ENCODE measurements at places on chromosomes 4 and X.

DNA sequence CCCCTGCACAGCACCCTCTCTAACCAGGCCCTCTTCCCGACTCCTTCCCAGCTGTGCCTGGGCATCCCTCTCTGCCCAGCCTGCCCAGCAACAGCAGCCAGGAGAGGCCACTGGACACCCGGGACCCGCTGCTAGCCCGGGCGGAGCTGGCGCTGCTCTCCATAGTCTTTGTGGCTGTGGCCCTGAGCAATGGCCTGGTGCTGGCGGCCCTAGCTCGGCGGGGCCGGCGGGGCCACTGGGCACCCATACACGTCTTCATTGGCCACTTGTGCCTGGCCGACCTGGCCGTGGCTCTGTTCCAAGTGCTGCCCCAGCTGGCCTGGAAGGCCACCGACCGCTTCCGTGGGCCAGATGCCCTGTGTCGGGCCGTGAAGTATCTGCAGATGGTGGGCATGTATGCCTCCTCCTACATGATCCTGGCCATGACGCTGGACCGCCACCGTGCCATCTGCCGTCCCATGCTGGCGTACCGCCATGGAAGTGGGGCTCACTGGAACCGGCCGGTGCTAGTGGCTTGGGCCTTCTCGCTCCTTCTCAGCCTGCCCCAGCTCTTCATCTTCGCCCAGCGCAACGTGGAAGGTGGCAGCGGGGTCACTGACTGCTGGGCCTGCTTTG, 1.1 kb downstream of the AVPR2 start:
- no peak for DNase-seq

GRCh38 chr4:181147416-181147951, 1095.7 kb upstream of the TENM3 start:
- DNase-seq = no peak

- DNase-seq = no peak
Observed at GRCh38 chr4:150080337-150080736, 2.1 kb downstream of the DCLK2 start.

- DNase-seq = no peak
Observed at GRCh38 chr4:153181700-153182099, 22.5 kb upstream of the TRIM2 start.

GRCh38 chr4:967113-968104, 6.0 kb downstream of the DGKQ start:
- no peak for DNase-seq

DNA sequence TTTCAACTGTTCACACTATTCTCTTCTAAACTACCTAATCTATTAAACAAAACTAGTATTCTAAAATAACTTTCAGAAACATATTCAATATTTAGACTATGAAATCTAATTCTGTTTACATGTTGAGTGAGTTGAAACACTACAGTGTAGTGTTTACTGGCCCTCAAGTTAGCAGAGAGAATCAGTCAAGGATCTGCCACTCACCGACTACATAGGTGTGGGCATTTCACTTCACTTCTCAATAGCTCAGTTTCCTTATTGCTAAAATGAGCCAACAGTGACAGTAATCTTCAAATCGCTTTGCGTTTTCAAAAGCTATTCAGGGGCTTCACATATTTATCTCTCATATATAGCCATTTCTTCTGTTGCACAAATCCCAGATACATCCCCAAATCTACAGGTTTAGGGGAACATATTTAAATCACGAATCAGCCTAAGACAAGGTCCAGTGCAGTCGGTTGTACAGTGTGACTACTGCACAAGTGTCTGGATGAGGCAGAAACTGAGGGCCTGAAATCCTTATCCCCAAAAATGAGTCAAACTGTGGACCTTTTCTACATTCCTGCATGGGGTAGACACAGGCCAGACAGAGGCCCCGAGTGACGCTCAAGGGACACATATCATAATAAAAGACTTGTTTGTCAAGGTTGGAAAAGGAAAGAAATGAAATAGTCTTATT, 129.8 kb downstream of the PPP3CA start:
- no peak for DNase-seq

DNA sequence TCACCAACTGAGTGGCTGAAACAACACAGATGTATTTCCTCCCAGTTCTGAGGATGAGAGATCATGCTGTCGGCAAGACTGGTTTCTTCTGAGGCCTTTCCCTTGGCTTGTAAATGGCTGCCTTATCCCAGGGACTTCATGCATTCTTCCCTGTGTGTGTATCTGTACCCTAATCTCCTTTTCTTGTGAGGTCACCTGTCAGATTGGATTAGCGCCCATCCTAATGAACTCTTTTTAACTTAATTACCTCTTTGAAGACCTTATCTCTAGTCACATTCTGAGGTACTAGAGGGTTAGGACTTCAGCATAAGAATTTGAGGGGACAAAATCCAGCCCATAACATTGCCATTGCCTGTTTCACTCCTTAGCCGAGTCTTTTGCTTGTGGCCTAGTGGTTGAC, 59.5 kb upstream of the TMEM150C start:
- DNase-seq = no peak

DNA sequence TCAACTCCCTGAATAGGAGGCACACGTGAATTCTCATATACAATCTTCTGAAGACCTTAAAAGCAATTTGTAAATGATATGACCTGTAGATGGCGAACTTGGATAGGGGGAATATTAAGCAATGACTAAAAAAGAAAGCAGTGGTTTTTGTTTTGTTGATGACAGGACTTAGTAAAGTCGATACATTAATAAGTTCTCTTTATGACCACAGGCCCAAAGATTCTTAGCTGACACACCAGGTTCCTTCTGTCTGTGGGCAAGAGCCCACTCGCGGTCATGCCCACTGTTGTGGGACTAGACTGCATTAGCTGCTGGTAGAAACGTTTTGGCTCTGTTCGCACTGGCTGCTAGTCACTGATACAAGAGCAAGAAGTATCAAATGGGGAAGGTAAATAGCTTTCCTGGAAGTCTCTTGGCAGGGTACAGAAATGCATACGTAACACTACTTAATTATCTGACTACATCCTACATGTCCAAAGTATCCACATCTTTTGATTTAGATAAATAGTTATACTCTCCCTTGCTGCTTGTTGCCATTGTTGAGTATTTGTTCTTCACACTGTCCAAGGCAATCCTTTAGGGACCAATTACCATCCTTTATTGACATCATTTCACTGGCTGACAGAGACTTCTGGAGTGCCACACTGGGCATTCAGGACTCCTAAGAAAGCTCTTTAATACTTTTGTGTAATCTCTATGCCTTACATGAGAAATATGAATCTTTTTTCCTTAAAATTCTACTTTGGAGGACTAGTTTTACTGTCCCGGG, 31.0 kb downstream of the ALPK1 start:
- DNase-seq = peak; percentile 54

DNA sequence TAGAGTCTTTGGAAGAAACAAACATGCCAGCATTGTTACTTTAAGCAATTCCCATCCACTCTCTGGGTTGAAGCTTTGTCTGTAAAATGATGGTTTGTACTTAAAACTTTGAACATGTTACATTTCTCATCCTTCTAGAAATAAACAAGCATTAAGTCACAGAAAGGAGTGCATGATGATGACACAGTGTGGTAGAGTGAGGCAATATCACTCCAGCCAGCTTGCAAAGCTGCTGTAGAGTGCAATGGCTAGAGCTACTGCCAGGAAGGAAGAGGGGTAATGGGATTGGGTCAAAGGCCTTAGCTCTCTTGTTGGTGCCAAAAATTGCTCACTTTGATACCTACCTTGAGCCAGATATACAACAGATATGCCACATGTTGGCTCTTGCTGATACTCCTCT, 12.3 kb upstream of the ENOX2 start:
- DNase-seq = no peak

- peak; percentile 42 for DNase-seq
Observed at GRCh38 chr4:185542626-185543315, 7.5 kb upstream of the PDLIM3 start.

- peak; percentile 47 for DNase-seq
Observed at GRCh38 chr4:138835832-138836533, 179.6 kb upstream of the NOCT start.

GRCh38 chrX:134599184-134599914, 58.9 kb downstream of the PLAC1 start:
- no peak for DNase-seq

- DNase-seq = peak; percentile 1
Observed at GRCh38 chrX:134294548-134294947, 57.6 kb downstream of the CCDC160 start.

DNA sequence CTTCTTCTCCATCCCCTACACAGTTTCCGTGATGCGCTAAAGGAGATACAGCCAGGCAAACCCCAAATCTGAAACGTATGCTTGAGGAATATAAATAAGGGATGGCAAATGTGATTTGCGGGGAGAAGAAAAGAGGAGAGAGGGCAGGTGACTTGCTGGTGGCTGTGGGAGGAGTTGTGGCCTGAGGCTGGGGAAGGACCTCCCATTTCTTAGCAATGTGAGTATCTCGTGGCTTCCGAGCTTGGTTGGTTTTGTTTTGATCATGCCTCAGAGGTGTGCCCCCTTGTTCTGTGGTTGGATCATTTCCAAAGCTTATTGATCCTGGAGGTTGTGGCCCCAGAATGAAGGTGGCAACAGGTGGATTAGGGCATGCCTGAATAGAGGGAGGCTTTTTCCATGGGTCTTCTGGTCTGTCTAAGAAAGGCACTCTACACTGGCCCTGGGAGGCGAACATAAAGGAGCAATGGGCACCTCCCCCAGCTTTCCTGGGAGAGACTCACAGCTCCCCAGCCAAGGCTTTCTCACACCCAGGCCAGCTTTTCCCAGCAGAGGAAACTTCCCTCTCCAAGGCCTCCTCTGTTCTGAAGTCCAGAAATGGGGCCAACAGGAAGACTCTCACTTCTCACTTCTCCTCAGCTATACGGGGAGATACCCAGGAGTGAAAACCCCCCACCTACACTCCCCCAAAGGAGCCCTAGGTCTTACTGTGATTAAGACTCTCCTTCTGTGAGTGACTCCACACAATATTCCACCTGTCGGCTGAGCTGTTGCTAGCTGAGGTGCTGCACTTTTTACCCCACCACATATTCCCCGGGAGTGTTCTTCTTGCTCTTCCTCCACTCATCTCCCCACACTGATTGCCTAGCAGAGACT, 40.0 kb downstream of the C4orf51 start:
- no peak for DNase-seq

- DNase-seq = peak; percentile 35
Observed at GRCh38 chr4:87118421-87118820, 102.0 kb downstream of the KLHL8 start.

DNA sequence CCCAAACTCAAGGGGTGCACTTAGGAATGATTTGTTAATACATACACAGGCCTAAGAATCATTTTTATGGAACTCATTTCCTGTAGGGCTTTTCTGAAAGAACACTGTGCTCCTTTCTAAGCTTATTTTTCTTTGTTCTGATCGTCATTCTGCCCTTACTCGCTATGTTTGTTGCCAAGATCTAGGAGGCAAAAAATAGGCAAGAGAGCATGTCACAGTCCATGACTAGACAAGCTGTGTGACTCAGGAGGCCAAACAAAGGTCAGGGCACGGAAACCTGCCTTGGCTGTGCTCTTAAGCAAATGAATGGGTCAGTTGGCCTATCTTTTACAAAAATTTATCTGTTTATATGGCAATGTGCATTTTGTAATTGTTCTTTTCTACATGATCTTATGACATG, 42.5 kb upstream of the C1GALT1C1 start:
- DNase-seq = peak; percentile 49

GRCh38 chr4:15809466-15809865, 31.3 kb downstream of the CD38 start:
- DNase-seq = no peak

Measured in ACHN (cell line).